ENCODE measurements at places on chromosomes 7 and 10.

DNA sequence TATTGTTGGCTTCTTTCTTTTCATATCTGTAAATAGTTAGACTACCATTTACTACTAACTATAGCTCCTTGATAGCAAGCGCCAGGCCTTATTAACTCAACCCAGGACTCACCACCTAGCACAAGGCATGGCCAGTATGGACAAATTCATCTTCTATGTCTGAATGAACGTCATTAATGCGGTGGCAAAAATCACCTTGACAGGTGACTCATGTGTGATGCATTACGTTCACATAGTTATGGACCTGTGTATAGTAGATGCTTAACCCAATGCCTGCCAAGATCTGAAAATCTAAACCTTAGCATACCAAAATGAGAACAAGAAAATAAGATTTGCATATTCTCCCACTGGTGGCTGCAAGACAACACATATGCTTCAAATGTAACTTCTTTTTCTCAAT lies 300.8 kb downstream of the PARD3 start:
- DNase-seq: no peak

DNA sequence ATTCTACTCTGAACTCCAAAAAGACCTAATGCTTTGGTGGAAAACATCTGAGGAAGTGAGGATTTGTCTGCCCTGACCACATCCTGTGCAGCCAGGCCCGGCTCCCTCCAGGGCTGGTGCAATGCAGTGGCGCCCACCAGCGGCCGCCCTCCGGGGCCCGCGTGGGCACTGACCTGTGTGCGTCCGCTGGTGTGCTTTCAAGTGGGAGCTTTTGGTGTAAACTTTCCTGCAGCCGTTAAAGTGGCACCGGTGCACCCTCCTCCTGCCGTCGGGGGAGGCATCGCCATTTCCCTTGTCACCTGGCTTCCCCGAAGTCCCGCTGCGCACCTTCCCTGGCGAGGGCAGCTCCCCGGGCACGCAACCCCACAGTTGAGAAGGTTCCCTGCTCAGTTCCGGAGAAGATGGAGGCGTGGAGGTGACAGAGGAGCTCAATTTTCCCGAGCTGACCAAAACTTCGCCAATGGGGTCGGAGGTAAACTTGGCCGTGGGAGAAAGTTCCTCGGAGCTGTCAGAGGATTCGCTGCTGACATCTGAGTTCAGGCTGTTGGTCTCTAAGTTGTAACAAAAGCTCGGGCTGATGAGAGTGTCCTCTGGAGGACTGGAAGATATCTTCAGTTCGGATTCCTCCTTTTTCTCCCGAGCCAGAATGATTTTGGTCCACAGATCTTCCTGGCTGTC lies 3.4 kb downstream of the KLF6 start:
- peak; percentile 36 for DNase-seq

DNA sequence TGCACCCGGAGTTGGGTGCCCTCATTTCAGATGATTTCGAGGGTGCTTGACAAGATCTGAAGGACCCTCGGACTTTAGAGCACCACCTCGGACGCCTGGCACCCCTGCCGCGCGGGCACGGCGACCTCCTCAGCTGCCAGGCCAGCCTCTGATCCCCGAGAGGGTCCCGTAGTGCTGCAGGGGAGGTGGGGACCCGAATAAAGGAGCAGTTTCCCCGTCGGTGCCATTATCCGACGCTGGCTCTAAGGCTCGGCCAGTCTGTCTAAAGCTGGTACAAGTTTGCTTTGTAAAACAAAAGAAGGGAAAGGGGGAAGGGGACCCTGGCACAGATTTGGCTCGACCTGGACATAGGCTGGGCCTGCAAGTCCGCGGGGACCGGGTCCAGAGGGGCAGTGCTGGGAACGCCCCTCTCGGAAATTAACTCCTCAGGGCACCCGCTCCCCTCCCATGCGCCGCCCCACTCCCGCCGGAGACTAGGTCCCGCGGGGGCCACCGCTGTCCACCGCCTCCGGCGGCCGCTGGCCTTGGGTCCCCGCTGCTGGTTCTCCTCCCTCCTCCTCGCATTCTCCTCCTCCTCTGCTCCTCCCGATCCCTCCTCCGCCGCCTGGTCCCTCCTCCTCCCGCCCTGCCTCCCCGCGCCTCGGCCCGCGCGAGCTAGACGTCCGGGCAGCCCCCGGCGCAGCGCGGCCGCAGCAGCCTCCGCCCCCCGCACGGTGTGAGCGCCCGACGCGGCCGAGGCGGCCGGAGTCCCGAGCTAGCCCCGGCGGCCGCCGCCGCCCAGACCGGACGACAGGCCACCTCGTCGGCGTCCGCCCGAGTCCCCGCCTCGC lies at the start of gene EGFR:
EGFR (plus strand) TSS at position 657 of the 830 bp plus-strand sequence. CDS start 261 bp downstream, outside the sequence.
- DNase-seq: peak; percentile 90

DNA sequence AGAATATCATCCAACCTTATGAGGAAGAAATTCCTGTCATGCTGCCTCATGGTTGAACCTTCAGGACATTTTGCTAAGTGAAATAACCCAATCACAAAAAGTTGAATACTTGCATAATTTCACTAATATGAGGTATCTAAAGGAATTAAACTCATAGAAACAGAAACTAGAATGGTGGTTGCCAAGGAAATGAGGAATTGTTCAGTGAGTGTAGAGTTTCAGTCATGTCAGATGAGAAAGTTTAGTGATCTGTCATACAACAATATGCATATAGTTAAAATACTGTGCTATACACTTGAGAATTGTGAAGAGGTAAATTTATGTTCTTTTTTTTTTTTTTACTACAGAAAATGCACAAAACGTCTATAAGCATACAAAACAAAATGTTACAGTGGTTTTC lies 60.7 kb downstream of the R3HCC1L start:
- DNase-seq: no peak

GRCh38 chr7:154450451-154450850 lies 398.3 kb downstream of the DPP6 start:
- DNase-seq: no peak

GRCh38 chr10:13959443-13960359 lies 371.0 kb downstream of the FRMD4A start:
- DNase-seq: no peak

DNA sequence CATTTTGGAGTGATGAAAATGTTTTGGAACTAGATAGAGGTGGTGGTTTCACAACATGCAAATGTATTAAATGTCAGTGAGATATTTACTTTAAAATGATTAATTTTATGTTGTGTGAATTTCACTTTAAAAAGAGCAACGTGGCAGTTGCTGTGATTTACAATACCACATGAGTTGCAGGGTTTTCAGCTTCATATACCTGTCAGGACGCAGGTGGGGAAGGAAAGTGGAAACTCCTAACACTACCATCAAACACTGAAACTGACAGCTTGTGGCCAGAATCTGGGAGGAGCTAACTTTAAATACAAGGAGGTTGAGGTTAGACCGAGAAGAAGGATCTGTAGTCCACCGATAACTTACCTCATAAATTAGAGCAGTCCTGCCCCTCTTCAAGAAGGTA lies 168.9 kb upstream of the TMEM72 start:
- no peak for DNase-seq

DNA sequence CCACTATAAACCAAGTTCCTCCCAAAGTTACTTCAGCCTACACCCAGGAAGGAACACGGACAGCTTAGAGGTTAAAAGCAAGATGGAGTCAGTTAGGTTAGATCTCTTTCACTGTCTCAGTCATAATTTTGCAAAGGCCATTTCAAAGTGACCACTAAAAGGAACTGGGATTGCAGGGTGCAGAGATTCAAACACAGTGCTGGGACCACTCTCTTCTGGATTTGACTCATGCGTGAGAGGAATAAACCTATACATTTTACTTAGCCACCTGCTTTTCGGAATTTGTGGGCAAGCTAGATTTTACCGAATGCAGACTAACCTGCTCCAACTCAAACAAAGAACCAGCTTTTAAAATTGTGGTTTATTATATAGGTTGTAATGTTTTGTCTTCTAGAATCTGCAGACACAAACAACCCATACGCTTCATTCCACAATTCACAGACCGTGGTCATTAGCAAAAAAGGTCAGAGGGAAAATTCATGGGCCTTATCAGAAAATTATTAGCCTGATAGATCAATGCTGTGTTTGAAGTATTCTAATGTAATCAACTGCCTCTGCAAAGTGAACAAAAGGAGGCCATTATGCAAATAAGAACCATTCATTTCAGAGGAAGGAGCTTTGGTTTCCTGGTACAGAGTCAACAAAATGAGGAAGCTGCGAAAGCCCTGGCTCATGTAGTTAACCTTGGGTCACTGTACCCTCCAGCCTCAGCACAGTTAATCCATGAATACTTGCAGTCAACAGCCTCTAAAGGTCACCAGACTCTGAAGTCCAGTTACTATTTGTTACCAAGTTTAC lies 342.7 kb upstream of the KLF6 start:
- no peak for DNase-seq

- no peak for DNase-seq
Observed at GRCh38 chr7:144836545-144836842, 641 bp upstream of the TPK1 start.

GRCh38 chr10:112361951-112362751 lies 11.8 kb upstream of the ACSL5 start:
- peak; percentile 44 for DNase-seq
